Left ventricle myocardium inferior (tissue), 1 donor: ENCODE measurements at places on chromosomes 6 and 20.

- DNase-seq = no peak
These were observed 298.3 kb downstream of the RNGTT start for GRCh38 chr6:88665131-88665530.

DNA sequence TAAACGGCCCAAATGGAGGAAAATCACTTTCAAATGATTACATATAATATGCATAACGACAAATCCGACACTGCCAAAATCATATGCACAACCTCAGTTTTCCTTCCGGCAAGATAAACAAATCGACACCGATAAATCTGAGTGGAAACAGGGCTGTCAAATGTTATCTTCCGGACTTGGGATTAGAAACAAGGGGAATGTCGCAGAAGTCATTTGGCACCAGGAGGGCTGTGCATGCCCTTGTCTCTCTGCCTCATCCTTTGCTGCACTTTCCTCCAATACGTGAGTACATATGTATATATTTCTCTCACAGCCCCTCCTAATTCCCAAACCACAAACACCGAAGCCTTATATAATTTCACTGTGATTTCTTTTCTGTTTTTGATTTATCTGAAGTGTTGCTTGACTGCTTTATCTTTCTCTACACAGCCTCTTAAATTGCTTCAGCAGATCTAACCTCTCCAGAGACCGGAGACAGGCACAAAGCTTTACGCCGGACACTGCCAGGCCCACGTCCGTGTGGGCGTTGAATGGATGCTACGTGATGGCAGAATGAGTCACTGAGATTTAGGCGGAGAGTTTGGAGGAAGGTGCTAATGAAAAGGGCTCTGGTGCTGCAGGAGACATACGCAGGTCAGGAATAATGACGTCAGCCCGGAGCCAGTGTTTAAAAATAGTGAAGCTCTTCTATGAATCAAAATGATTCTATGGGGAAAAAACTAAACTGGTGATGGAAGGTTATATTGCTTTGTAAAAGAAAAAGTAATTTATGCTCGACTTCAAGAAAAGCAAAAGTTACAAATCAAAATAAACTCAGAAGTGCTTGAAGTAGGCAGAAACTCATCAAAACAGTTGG is 21.0 kb upstream of the PRELID3B start:
- DNase-seq = peak; percentile 20

DNA sequence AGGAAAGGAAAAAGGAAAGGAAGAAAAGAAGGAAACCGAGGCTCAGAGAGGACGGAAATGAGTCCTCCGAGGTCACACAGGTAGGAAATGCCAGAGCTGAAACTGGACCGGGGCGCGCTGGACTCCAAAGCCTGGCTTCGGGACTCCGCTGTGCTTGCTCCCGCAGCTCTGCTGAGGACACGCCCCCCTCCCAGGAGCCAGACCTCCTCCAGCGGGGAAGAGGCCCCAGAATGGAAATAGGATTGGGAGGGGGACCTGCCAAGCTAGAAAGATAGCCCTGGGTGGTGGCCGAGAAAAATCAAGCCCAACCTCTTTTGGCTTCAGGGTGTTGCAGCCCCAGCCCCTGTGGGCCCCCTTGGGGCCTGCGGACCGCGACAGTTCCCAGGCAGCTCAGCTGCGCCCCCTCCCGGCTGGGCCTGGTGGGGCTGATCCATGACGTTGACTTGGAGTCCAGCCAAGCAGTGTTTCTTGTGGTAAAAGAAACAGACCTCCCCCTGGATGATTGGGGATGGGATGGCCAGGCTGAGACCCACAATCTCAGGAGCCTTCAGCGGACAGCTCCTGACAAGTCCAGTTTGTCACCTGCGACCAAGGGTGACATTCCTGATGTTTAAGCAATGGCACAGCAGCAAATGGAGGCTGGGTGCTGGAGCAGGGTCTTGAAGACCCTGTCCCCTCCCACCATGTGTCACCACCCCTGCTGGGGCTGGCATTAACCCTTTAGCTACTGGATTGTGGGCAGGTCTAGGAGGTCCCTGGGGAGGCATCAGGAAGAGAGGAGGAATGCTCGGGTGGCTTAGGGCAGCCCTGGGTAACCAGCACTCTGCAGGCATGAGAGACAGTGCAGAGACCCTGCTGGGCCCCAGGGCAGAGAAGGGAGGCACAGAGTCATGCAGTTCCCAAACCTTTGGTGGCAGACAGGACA is 55.4 kb downstream of the RIPOR3 start:
- DNase-seq = peak; percentile 73

DNA sequence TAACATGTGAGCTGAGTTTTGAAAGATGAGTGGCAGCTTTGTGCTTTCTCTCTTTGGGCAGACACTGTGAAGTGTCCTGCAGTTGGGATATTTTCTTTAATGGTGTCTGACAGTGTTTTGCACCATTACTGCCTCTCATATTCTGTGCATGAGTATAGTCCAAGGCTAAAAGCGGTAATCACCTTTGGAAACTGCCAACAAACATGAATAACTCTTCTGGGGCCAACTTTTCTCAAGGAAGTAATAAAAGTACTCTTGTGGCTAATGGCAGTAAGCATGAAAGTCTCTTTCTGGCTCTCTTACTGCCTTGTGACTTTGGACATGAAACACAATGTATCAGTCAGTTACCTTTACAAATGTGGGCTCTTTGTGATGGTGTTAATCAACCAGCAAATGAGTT is 91.7 kb upstream of the SOX4 start:
- DNase-seq = no peak

- no peak for DNase-seq
These were observed 30.7 kb upstream of the NT5E start for GRCh38 chr6:85419046-85419759.
